ENCODE measurements at places on chromosomes 5 and 9. TPM values are rescaled to one million over a fixed set of nuclear protein-coding genes. Genes with fewer than 3 reads are reported as not detected.

ZFP37 gene
- 3.0 TPM for total RNA-seq

PCDHA4 gene
- not detected for total RNA-seq

GZMA gene
- 86.0 TPM for total RNA-seq

DRD1 gene
- not detected for total RNA-seq

MCTP1 gene
- 2.9 TPM for total RNA-seq

OSTF1 gene
- total RNA-seq = 48.6 TPM

CDKN2A gene
- 3.6 TPM for total RNA-seq

HAVCR2 gene
- total RNA-seq = 4.6 TPM

All from T-cell (primary cell).